ENCODE measurements at places on chromosomes 5 and 9.
A peak's percentile ranks its signal among the peaks of the same experiment; 100 is the strongest.

DNA sequence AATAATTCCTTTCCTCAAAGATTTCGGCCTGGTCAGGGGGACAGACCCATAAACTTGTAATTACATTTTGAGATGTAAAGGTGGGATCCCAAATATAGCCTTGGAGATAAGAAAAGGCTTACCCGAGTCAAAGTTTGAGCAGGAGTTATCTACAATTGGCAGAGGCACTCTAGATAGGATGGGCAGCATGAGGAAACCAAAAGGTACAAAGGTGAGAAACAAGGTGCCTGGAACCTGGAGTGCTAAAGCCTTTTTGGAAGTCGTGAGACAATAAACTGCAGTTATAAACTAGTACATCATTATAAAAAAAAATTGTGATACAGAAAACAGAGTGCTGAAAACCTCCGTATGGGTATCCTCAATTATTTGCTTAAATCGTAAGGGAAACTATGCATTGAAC, 212.4 kb downstream of the EFNA5 start:
- DNase-seq: no peak

DNA sequence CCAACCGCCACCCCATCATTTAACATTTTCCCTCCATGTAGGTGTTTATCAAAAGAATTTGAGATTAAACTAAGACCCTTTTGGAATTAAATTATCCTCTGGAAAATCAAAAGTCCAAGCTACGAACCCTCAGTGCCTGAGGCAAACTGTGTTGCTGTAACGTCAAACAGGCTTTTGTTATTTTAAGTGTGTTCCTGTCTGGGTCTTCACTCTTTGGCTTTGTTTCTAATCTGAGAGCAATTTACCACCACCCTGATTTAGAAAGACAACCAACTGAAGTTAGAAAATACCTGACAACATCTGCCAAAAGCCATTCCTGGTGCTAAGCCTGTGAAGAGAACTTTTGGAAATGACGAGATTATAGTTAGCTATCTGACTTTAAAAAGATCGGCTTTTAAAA, 199.9 kb downstream of the DIRAS2 start:
- DNase-seq: no peak

- DNase-seq: no peak
These were observed 526.0 kb upstream of the TRPC7 start for GRCh38 chr5:136891175-136891972.

DNA sequence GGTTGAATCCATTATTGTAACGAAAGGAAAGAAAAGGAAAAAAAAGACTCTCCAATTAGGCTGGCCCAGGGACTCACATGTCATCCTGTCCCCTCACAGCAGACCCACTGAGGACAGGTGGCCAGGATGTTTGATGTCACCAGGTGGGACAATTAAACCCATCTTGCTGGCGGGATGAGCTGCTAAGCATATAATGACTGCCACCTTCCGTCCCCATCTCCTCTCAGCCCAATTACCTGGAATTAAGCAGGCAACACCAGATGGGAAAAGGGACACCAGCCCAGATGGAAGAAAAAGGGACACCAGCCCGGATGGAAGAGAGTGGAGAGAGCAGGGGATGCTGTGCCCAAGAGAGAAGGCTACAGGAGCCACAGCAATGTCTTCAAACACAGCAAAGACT, 116.6 kb upstream of the SARDH start:
- no peak for DNase-seq

DNA sequence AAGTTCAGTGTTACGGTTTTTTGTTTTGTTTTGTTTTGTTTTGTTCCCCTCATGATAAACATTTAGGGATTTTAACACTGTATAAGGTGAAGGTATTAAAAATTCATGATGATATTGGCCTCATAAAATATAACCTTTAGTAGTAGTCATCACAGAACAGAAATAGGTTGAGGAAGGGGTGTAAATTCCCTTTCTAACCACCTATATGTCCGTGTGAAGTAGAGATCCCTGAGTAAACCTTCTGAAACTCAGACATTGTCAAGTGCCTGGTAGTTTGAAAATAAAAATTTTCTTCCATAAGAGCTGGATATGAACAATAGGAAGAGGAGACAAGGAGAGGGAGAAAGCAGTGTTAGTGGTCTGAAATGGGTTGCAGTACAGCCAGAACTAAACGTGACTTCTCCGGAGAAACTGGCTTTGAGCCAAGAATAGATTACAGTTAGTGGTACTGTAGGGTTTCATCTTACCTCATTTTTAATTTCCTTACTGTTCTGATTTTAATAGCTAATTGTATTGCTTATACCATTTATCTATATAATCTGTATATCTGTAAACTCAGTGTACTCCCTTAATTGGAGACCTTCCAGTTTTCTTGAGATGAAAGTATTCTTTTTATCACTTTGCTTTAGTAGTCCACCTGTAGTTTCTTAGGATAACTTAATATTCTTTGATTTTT, 18.3 kb downstream of the UGCG start:
- no peak for DNase-seq

DNA sequence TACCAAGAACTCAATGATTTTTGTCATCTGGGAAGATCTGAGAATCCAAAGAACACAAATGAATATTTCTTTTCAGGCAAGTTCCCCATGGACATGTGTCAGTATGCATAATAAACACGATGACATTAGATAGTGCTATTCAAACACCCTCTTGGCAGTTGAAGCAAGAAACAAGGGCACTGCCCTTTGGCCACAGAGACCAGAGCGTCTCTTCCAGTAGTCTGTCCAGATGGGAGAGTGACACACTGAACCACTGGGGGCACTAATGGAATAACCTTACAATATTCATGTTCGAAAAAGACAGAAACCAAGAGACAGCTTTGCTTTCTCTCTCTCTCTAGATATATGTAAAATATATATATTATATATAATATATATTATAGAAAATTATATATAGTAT, 301.9 kb downstream of the CTNND2 start:
- DNase-seq: peak; percentile 34

DNA sequence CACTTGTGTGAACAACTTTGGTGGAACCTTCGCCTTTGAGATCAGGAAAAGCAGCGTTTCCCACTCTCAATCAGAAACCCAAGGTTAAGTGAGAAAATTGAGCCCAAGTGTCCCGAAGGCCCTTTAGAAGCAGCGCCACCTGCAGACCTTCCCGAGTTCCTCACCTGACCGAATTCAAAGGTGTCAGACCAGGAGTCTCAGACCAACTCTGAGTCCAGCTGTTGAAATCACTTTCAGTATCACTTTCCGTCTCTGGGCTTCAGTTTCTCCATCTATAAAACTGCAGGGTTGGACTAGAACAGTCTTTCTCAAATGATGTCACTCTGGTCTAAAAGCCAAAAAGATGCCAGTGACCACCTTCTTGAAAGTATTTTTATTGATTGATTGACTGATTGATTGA, 31.7 kb upstream of the GRHPR start:
- no peak for DNase-seq

DNA sequence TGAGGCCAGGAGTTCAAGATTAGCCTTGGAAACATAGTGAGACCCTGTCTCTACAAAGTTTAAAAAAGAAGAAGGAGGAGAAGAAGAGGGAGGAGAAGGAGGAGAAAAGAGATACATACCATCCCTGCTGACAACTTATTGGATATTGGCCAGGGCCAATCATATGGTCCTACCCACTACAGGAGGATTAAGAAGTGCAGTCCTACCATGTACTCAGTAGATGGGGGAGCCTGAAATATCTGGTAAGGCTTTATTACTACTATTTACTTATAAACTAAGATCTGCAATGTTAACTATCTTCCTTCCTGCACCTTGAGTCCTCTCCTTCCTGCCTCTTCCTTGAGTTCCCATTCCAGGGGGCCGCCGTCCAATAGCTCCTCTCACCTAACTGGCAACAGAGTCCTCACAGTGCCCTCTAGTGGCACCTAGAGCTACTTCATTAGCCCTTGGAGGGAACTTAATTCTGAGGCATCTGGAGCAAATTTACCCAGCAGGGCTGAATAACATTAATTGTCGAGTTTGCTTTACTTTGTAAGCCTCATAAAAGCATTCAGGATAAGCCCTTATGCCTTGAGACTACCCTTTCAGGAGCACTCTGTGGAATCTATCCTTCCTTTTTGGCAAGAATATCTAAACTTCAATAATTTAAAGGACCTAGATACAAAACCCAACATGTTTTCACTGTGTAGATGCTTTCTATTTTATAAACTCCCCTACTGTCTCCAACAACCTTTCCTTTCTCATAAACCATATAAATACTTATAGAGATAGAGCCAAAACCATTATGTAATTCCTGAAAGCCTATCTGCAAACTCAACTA, 39.1 kb upstream of the RANBP6 start:
- peak; percentile 56 for DNase-seq

- no peak for DNase-seq
These were observed 5.2 kb upstream of the ANXA6 start for GRCh38 chr5:151162776-151163175.

GRCh38 chr9:134538856-134539566, 102.6 kb upstream of the COL5A1 start:
- no peak for DNase-seq

DNA sequence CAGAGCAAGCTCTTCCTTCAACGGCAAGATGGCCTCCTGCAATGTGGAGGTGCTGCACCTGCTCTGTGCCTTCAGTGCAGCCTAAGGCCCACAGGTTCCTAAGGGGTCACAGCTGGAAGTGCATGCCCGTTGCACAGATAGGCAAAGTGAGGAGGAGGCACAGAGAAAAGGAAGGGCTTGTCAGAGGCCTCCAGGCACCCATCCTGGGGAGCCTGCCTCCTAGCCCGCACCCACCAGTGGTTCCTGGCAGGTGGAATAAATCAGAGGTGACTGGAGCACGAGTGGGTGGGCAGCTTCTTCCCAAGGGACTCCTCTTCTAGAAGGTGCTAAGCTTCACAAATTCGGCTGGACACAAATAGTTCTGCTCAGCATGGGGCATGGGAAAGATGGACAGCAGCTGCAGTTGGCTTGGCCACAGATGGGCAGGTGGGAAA, 52.8 kb upstream of the STXBP1 start:
- no peak for DNase-seq
